NCI-H774 (cell line): ENCODE measurements at places on chromosomes 11 and 22.

DNA sequence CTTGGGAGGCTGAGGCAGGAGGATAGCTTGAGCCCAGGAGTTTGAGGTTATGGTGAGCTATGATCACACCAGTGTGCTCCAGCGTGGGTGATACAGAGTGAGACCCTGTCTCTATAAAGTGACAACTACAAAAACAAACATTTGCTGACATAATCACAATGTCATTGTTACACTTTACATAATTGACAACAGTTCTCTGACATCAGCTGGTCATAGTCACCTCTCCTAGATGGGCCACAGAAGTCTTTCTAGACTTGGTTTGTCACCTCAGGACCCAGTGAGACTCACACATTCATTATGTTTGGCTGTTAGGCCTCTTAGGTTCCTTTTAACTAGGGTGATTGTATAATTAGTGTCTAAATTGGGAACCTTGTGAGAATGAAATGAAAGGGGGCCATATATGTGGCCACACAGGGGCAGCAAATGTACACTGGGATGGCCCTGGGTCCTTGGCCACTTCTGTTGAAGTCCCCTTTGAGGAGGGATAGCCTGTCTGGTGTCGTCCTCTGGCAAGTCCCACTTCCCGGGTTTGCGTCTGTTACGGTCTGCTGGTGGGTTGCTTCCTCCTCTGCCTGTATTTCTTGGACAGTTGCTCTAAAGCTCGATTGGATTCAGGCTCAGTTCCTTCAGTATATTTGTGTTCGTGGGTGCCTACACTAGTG lies 5.8 kb upstream of the PPIL2 start:
- no peak for DNase-seq

DNA sequence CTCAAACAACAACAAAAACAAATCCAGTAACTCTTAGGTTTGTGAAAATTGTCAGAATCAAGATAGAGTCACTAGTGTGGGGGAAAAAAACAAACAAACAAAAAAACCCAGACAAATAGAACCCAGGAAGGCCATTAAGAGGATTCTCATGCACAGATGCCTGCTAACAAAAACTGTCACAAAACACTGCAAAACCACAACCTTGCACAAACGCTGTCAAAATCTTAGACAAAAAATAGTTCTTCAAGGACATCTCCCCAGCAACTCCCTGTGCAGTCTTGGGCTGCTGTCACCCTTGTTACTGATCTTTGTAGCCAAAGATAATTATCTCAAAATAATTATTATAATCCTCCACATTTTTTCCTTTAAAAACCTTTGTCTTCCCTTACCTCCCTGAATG lies 4.6 kb upstream of the ZBED5 start:
- no peak for DNase-seq

- no peak for DNase-seq
Measured at GRCh38 chr11:65891219-65892136, 1.0 kb downstream of the CCDC85B start.

GRCh38 chr11:35413598-35413997 lies 5.8 kb downstream of the SLC1A2 start:
- no peak for DNase-seq

DNA sequence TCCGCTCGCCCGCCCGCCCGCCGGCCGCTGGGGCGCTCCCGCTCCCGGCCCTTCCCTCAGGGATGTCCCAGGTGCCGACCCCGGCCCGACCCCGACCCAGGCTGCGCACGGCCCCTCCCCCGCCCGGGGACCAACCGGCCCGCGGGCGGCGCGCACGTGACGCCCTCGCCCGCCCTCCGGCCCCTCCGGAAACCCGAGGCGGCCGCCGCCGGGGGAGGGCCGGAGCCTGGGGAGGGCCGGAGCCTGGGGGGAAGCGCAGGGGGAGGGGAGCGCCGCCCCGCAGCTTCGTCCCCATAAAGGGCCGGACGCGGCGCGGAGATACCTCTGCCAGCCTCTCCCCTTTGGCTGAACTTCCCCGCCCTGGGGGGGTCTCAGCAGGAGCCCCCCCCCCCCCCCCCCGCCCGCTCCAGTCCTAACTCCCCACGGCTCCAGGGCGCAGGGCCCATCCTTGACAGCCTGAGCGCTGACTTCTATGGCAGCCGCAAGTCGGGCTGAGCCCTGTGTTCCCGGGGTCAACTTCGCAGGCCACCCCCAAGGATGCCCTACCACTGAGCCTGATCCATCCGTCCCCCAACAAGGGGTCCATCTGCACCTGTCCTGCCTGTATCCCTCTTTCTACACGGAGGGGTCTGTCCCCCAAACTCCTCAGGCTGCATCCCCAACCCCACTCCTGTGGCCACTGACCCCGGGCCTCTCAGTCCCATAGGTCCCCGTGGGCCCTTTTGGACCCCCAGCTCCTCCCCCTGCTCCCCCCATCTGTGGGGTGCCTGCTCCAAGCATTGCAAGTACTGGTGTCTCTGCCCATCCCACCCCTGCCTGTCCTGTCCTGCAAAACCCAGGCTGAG lies at the start of gene MAPK12:
Gene MAPK12, minus strand, starts transcription at position 69 of the 845 bp plus-strand sequence. CDS start 174 bp downstream, outside the sequence.
- no peak for DNase-seq

- no peak for DNase-seq
Measured at GRCh38 chr11:65558930-65559509, 861 bp upstream of the LTBP3 start.

DNA sequence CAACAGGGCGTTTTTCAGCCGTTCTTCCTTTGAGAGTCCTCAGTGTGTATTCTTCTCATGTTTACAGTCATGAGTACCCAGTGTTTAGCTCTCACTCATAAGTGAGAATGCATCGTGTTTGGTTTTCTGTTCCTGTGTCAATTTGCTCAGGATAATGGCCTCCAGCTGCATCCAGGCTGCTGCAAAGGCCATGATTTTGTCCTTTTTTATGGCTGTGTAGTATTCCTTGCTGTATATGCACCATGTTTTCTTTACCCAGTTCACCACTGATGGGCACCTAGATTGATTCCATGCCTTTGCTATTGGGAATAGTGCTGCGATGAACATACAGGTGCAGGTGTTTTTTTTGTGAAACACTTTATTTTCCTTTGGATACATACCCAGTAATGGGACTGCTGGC lies 23.5 kb downstream of the B3GAT1 start:
- DNase-seq = peak; percentile 53

- peak; percentile 64 for DNase-seq
Measured at GRCh38 chr11:75301601-75302345, 49.7 kb downstream of the ARRB1 start.

DNA sequence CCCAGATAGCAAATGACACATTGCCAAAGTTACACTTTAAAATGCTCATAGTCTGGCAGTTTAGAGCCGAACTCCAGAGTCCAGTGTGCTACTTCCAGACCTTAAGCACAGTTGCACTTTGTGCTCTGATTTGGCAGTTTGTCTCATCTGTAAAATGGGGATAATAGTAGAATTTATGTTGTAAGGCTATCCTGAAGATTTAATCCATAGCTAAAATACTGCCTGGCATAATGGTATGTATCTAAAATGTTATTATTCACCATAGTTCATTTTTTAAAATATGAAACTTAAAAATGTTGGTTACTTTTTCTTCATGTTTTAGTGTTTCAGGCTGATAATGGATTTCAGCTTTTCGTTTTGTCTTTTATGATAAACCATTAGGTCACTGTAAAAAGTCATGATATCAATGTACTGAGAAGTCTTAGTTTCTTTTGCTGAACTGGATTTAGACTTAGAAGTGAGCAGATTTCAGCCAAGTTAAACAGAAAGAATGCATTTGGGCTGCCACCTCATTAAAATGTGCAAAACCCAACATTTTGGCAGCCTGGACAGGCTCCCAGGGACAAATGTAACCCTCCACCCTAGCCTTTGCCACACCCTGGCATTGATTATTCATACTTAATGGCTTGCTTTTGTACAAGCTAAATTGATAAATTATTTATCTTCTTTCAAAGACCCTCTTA lies 933 bp downstream of the OLFML1 start:
- no peak for DNase-seq

DNA sequence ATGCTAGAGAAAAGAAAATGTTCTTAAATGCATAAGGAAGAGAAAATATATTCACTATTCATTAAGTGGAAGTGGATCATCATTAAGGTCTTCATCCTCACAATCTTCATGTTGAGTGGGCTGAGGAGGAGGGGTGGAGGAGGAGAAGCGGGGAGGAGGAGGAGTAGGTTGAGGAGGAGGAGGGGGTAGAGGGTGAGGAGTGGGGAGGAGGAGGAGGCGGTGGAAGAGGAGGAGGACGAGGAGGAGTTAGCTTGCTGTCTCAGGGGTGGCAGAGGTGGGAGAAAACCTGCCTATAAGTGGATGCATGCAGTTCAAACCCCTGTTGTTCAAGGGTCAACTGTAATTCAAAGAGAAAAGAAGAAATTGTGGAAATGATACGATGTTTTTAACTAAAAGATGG lies 71.6 kb downstream of the MYEOV start:
- no peak for DNase-seq

DNA sequence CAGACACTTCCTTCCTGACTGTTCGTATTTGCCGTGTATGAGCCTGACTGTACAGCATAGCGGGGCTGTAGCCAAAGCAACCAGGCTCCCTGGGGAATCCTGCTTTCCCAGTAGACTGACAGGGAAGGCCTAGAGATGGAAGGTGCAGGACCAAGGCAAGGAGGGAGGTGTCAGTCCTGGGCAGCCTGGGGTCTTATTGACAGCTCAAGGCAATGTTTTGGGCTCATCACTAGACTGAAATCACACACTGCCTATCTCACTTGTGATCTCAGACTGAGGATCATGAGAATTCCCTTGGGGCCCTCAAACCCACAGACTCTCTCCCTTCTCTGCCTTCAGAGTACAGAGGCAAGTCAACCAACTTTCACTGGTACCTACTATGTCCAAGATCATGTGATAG lies 346.8 kb upstream of the NARS2 start:
- DNase-seq = no peak

DNA sequence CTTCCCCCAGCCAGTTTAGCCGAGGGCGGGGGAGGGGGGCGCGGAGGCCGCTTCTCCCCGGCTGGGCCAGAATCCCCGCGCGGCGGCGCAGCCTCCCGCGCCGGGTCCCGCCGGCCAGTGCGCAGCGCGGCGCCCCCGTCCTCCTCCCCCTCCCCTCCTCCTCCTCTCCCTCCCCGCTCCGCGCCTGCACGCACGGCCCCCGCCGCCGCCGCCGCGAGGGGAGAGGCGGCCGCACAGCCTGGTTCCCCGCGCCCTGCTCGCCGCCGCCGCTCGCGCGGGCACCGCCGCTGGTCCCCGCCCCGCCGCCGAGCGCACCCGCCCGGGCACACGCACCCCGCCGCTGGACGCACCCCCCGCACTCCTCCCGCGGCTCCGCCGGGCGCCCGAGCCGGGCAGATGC lies at the start of gene FLRT1:
Gene FLRT1, plus strand, starts transcription at position 356 of the 400 bp plus-strand sequence. CDS start 80,337 bp downstream, outside the sequence.
- no peak for DNase-seq

GRCh38 chr11:76177250-76177686 lies 29.0 kb downstream of the WNT11 start:
- DNase-seq = no peak

- no peak for DNase-seq
Measured at GRCh38 chr11:129817534-129818051, 1.9 kb downstream of the TMEM45B start.

DNA sequence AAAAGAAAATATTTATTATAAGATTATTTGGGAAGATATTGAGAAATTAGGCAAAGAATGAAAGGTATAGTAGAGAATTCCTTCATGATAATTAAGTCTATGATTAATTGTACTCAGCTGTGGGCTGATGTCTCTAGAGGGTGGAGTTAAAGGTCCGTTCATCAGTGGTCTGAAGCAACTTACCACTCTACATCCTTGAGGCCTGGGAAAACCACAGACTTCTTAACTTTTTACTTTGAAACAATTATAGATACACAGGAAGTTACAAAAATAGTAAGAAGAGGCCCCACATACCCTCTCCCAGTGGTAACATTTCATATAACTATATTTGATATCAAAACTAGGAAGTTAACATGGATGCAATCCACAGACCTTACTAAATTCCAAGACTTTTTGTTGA lies 167.0 kb upstream of the NECTIN1 start:
- no peak for DNase-seq

DNA sequence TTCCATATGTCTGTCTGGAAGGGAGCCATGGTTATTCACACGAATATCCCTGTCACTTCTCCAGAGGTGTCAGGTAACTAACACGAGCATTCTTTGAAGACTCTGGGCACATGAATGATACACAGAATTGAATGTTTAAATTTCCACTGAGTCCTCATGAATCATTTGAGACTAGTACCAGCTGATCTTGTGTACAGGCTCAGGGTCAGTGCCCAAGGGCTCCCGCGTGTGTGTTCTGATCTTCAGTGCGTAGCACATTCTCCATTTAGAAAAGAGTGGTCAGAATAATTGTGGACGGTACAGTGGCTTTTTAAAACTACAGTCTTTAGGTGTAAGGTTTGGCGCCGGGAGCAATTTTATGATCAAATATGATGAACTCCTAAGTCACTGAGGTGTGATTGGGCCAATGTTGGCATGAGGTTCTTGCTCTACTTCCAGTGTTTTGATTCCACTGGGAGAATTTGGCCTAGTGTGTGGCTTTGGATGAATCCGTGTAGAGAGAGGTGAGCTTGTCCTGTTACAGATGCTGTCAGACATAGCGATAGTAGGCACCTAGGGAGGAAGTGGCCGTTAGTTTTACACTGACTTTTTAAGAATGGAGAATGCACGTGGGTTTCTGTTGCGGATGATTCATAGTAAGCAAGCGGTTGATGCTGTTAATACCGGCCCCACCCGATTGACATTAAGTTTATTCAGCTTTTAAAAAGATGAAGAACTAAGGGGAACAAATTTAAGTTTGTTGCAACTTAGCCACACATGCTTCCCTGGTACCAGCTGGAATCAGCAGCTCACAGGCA lies 22.2 kb downstream of the NUP50 start:
- DNase-seq = no peak

DNA sequence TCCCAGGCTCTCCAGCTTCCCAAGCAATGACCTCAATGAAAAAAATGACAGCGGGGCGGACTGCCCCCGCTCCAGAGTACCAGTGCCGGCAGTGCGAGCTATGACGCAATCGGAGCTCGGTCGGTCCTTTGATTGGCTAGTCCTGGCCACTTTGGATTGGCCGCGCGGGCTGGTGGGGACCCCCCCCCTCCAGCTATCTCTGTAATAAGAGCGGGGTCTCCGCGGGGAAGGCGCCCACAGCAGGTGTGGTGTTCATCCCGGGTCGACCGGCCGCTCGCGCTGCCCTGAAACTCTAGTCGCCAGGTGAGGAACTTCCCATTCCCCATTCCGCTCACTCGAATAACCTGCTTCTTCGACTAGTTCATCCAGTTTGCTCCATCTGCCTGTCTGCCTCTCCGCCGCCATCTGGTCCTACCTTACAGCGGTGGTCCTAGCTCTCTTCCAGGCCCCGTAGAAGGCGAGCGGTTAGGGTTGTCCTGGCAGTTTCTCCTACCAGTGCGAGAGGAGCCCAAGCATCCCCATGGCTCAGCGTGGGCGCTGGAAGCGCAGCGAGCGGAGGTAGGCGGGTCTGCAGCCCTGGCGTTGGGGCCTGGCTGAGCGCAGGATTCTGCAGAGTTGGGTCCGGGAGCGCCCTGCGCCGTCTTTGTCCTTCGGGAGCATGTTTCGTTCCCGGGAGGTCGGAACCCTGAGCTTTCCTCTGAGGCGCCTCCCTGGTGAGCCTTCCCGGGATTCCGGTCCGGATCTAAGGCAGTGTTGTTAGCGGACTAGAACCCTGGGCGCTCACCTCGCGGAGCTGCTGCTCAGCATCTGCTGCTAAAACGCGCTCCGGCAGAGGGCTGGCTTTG lies at the start of gene CALCB:
Gene CALCB, plus strand, starts transcription at position 233 of the 845 bp plus-strand sequence. CDS start 1,126 bp downstream, outside the sequence.
- DNase-seq = peak; percentile 54
